ENCODE measurements at places on chromosomes 3 and 15. TPM values are rescaled to one million over a fixed set of nuclear protein-coding genes. Genes with fewer than 3 reads are reported as not detected.

DNA sequence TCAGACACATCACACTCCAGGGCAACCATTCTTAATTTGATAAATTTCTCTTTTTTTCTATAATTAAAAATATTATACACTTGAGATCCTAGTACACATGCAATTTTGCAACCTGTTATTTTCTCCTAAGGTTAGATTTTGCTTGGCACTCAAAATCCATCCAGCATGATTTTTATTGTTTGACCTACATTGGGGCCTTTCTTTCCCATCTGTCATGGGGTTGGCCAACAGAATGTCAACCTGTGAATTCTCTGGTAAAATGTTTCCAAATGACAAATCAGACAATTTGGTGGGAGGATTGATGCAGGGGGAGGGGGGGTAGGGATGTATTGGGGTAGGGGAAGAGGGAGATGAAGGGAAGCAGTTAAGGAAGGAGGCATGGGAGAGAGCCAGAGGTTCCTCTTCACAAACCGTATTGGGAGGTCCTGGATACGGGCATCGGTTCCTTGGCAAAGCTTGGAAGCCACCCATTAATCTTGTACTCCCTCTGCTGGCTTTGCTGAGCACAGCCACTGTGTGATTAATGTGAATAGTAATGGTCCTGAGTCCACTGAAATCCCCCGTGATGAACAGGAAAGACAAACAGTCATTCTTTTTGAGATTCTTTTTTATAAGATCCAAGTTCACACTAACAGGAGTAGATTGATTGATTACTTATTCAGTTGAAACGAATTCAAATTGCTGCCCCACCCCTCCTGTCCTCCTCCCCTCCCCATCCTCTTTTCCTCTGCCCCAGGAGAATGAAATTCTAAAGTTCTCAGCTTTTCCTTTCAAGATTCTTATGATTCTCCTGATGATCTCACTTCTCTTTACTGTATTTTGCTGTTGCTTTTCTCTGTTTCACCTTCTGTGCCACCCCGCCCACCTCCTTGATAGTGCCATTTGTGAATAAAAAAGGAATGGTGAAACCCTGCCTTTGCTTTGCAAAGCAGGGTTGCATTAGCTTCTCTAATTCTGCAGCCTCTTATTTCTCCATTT is 82.2 kb upstream of the SLC25A26 start:
- peak; percentile 12 for DNase-seq

The SPATA12 gene
- not detected for total RNA-seq

DNA sequence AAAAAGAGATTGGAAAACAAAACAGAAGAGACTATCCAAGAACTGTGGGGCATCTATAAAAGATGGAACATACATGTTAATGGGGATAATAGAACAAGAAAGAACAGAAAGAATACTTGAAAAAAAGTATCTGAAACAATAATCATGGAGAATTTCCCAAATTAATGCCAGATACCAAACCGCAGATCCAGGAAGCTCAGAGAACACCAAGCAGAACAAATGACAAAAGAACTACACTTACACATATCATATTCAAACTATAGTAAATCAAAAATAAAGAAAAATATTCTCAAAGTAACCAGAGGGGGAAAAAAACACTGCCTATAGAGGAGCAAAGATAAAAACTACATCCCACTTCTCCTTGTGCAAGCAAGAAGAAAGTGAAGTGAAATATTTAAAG is 40.0 kb downstream of the CLASP2 start:
- DNase-seq, result no peak

DNA sequence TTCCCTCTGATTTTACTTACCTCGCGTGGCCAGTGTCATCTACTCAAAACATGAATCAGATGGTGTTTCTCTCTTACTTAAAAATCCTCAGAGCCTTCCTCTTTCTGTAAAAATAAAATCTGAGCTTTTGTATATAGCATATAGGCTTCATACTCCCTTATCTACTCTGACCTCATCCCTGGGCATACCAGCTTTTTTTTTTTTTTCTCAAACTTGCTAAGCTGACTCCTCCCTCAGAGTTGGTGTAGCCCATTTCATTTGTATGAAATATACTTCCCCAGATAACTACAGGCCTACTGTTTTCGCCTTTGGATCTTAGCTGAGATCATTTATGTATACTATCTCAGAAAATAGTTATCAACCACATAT is 648.9 kb upstream of the ALCAM start:
- no peak for DNase-seq

DNA sequence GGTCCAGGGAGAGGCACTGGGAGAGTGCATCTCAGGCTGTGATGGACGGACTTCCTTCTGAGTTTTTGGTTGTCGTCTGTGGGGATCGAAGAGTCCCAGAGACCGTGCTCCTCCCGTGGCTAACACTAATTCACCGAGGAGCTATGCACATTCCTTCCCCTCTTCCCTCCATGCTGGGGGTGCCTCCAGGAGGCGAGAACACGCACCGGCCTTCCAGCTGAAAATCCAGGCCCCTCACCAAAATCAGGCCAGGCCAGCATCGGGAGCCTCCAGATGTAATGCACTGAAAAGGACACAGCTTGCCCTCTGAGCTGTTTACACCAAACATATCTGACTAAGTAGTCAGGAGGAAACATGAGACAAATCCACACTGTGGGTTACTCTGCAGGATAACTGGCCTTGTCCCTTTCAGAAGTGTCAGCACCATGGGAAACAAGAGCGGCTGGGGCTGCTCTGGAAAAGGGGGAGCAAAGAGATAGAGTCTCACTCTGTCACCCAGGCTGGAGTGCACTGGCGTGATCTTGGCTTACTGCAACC is 5.5 kb downstream of the RNU5B-1 start:
- DNase-seq, result no peak

DNA sequence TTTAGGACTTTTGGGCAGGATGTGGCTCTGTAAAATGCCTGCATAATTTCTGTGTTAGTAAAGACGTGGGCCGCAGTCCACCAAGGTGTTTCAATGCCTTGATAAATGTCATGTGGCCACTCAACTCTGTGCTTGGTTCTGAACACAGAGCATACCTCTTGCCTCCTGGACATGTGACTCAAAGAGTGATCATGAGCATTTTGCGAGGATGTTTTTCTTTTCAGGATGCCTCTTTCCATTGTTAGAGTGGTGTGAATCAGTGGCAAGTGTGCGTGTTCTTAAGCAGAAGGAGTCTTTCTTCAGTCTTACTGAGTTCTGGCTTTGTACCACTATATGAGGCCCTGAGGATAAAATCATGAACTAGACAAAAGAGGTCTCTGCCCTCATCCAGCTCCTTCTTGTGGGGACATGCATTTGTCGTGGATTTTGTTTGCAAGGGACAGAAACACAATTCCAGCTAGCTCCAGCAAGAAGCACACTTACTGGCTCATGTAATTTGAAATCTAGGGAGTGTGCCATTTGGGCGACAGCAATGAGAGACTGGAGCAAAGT is 363.4 kb downstream of the LRTM1 start:
- DNase-seq, result no peak

The IQCH gene
- 0.31 TPM for total RNA-seq

GRCh38 chr15:73812806-73813465 is 59.8 kb upstream of the INSYN1 start:
- DNase-seq, result no peak

DNA sequence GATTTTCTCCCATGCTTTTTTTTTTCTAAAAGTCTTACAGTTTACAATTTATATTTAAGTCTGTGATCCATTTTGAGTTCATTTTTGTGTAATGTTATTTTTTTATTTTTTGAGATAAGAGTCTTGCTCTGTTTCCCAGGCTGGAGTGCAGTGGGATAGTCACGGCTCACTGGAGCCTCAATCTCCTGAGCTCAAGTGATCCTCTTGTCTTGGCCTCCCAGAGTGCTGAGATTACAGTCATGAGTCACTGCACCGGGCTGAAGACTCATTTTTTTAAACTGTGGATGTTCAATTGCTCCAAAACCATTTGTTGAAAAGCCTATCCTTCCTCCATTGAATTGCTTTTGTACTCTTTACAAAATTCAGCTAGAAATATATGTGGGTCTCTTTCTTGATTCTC is 19.5 kb downstream of the LNP1 start:
- DNase-seq, result no peak

The GOLGA8O gene
- total RNA-seq, result not detected

DNA sequence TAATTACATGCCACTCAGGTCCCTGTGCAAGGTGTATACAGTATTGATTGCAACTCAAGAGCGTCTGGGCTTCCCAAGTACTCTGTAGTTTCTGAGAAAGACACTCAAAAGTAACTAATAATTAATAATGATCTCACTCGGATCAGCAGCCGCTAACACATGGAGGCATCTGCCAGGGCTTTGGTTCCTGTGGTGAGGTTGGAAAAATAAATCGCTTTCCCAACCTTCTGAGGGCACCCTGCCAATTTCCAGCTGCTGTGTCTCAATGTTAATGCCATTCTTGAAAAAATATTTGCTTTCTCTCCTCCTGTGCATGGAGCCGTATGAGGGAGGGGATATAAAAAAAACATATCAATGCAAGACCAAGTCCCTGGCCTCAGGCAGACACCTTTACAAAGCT is 116.5 kb upstream of the SLC2A2 start:
- DNase-seq, result no peak

GRCh38 chr15:97115761-97116070 is 785.2 kb downstream of the NR2F2 start:
- DNase-seq, result no peak

The FRMD5 gene
- total RNA-seq, result 10.5 TPM

The ZNF621 gene
- 12.7 TPM for total RNA-seq

GRCh38 chr3:103319912-103320311 is 885.1 kb downstream of the ZPLD1 start:
- DNase-seq, result no peak

- DNase-seq, result no peak
Observed at GRCh38 chr3:146517684-146518435, 26.5 kb downstream of the PLSCR1 start.

DNA sequence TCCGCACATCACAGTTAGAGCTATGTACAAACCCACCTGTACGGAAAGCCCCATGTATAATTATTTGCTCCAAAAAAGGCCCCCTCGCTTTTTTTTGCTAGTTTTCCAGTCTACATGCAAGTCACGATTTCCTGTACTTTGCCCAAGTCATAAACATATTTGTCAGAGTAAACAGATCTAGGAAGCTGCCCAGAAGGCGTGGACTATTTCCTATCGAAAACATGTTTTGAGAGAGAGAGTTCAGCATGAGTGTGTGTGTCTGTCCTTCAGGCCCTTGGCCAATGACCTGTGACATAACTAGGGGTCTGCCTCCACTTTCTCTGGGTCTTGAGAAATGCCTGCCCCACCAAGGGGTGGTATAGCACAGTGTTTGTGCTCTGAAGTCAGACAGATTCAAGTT is 72.7 kb upstream of the HACD2 start:
- no peak for DNase-seq

DNA sequence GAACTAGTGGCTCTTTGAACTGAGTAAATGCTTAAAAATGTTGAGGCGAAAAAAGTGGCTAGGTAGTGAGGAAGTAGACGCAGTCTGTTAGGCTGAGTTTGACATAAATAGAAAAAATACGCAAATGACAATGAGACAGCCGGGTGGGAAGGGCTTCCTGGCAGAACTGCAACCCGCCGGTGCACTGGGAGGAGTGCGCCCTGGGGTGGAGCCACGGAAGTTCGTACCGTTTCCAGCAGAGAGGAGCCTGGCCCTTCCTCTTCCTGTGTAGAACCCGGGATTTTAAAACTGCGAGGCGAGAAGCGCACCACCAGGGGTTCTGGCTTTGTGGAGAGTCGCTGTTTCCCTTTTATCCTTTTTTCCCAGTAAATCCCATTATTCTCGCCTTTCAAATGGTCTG is 602.6 kb downstream of the PYDC2 start:
- DNase-seq, result no peak

GRCh38 chr3:188950832-188951489 is 220.8 kb upstream of the TPRG1 start:
- peak; percentile 83 for DNase-seq

DNA sequence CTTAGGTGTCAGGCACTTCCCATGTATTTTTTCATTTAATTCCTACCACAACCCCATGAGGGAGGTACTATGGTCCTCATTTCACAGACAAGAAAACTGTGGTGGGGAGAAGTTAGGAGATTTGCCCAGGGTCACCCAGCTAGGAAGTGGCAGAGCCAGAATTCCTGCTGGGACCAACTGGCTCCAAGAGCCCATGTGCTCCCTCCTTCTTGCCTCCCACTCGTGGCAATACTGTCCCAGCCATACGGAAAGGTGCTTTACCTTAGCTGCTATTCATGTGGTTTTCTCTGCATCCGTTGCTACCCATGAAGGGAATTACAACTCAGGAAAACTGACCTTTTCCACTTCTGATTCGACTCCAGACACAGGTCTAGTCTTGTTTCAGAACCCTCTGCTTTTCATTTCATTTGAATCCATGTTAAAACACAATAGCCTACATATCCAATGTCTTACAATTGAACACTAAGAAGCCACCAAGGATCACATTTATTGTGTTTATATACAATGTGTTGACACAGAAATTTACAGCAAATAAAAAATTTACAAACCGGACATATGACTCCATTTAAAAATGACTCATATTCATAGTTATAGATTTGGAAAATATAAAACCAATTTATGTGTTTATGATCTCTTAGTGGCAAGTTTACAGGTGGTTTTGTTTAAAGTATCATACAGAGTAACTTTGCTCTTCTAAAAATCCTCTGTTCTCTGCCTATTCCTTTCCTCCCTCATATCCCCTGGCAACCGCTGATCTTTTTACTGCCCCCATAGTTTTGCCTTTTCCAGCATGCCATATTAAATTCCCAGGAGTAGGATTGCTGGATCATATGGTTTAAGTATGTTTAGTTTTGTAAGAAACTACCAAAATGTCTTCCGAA is 58.8 kb downstream of the BTD start:
- DNase-seq, result no peak

The CHRFAM7A gene
- not detected for total RNA-seq

DNA sequence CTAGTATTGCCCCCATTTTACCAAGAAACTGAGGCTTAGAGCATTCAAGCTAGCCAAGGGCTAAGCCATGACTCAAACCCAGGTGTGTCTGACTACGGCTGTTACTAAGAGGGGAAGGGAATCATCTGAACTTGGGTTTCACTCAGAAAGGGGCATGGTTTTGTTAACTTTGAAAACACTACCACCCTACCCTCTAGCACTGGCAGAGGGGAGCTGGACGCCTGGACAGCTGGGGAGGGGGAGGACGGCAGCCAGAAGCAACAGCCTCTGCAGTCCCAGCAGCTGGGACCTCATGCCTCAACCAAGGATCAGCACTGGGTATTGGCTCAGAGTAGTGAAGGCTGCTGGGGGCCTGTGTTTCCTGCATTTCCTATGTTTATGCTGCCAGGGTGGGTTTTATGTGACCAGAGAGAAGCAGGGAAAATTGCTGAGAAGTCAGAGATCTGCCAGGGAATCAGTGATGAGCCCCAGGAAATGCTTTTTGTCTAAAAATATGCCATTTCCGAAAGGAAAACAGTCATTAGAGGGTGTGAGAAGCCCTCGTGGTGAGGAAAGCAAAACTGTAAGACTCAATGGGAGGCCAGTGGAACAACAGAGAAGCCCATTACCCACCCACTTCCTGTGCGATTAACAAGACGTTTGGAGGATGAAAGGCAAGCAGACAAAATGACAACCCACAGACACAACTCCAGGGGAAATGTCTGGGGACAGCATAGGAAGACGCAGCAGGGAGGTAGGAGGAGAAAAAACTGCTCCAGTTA is 41.2 kb downstream of the LIPC start:
- peak; percentile 65 for DNase-seq

DNA sequence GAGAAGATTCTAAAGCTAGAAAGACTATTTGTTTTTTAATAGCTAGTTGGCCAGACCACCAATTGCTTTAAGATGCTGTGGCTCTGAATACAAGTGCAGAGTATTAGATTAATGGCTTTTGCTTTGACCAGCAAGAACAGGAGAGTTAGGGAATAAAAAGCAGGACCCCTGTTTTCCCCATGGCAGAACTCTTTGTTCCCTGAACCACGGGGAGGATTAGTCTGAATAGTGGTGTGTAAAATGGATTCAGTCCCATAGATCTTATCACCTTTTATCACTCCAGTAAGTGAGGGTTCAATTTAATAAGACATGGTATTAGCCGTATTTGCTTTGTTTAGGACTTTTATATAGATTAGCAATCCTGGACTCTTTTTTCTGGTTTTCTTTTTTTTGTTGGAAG is 562.6 kb upstream of the DPPA4 start:
- DNase-seq, result no peak

Data from SJSA1 (cell line).